ENCODE measurements at places on chromosomes 6 and 20.

- no peak for DNase-seq
Measured at GRCh38 chr6:87027021-87027420, 67.9 kb downstream of the CGA start.

GRCh38 chr6:26195924-26196845 is 109.0 kb downstream of the HFE start:
- no peak for DNase-seq

GRCh38 chr20:49965781-49966305 is 16.9 kb upstream of the SNAI1 start:
- no peak for DNase-seq

DNA sequence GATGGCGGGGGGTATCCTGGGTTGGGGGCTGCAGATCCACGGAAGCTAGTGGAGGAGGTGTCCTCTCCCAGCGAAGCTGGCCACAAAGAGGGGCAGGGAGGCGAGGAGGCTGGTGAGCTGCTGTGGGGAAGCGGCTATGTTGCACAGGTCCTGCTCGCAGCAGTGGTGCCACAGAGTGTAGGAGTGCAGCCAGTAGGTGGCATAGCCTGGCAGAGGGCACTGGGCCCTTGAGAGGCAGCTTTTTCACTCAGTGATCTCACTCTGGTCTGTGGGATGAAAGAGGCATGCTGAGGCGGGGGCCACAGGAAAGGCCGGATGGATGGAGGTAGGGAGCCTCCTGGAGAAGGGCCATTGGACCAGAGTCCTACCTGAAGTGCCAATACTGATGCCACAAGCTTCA is 2.9 kb upstream of the LY6G6D start:
- no peak for DNase-seq

DNA sequence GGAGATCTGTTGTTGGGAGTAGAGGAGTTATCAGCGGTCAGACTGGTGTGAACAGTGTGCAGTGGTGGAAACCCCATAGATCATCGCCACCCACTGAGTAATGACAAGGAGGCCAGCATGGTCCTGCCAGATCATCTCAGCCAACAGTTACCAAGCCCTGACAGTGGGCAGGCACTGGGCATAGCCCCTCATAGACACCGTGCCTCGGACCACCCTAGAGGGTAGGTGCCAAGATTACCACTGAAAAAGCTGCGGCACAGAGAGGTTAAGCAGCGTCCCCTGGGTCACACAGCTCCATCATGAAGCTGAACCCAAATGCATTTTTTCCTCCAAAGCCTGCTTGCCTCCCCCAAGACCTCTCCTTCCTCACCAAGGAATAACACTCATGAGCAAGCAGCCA is 21.5 kb upstream of the BMP7 start:
- DNase-seq = no peak

GRCh38 chr20:48149902-48150301 is 364.6 kb upstream of the SULF2 start:
- DNase-seq = no peak

- no peak for DNase-seq
Measured at GRCh38 chr6:8468552-8469356, 33.4 kb upstream of the SLC35B3 start.

DNA sequence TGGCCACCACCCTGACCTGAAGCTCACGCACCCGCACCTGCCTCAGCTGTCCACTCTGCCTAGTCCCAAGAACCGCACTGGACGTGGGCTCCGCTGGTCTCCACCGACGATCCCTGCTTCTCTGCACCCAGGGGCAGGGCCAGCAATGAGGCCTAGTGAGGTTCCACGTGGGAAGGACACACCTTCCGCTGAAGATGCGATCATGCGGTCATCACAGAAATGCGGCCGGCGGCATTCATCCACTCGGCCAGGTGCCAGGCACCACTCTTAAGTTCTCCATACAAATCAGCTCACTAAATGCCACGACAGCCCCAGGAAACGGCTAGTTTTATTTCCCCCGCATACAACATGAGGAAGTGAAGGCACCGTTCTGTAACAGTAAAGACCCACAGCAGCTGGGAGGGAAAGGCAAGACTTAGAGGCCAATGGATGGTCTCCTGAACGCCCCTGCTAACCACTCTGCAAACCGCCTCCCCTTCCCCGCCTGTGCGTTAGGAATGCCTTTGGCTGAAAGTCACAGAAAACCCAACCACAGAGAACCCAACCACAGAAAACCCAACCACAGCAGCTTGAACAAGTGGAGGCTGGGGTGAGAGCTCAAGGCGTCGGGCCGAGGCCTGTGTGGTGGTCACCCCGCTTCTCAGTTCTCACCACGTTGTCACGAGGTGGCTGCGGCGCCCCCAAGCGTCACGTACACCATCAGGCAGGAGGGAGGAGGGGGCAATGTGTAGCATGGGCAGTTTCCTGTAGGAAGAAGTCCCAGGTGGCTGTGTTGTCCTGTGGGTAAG is 204.4 kb downstream of the TAF4 start:
- DNase-seq = no peak

GRCh38 chr6:139597771-139598755 is 223.6 kb upstream of the CITED2 start:
- DNase-seq = no peak

- no peak for DNase-seq
Measured at GRCh38 chr6:83061190-83061589, 4.5 kb downstream of the UBE3D start.

- no peak for DNase-seq
Measured at GRCh38 chr6:105594821-105595220, 191.9 kb upstream of the PREP start.

GRCh38 chr6:125088963-125089362 is 64.6 kb upstream of the TPD52L1 start:
- no peak for DNase-seq

- no peak for DNase-seq
Measured at GRCh38 chr20:50545126-50545525, 34.9 kb downstream of the PTPN1 start.

GRCh38 chr6:163776906-163777686 is 362.6 kb downstream of the QKI start:
- DNase-seq = no peak

GRCh38 chr6:147986846-147987245 is 355.8 kb upstream of the SASH1 start:
- no peak for DNase-seq

DNA sequence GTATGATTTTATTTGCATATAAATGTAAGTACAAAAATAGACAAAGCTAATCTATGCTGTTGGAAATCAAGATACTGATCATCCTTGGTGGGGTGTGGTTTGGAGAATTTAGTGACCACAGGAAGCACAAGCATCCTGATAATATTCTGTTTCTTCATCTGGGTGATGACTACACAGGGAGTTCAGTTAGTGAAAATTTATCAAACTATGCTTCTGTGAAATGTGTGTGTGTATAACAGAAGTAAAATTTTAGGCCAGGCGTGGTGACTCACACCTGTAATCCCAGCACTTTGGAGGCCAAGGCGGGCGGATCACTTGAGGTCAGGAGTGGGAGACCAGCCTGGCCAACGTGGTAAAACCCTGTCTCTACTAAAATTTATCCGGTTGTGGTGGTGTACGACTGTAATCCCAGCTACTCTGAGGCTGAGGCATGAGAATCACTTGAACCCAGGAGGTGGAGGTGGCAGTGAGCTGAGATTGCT is 20.6 kb downstream of the ENPP3 start:
- no peak for DNase-seq

DNA sequence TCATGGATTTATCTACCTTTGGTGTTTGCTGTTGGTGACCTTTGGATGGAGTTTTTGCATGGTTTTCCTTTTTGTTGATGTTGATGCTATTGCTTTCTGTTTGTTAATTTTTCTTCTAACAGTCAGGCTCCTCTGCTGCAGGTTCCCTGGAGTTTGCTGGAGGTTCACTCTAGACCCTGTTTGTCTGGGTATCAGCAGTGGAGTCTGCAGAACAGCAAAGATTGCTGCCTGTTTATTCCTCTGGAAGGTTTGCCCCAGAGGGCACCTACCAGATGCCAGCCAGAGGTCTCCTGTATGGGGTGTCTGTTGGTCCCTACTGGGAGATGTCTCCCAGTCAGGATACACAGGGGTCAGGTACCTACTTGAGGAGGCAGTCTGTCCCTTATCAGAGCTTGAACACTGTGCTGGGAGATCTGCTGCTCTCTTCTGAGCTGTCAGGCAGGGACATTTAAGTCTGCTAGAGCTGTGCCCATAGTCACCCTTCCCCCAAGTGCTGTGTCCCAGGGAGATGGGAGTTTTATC is 9.2 kb upstream of the ZNF337 start:
- no peak for DNase-seq

- no peak for DNase-seq
Measured at GRCh38 chr20:4546786-4547185, 174.9 kb upstream of the PRND start.

GRCh38 chr6:35318196-35319171 is 20.9 kb downstream of the DEF6 start:
- DNase-seq = no peak

- DNase-seq = no peak
Measured at GRCh38 chr20:58570204-58570859, 55.1 kb upstream of the APCDD1L start.

DNA sequence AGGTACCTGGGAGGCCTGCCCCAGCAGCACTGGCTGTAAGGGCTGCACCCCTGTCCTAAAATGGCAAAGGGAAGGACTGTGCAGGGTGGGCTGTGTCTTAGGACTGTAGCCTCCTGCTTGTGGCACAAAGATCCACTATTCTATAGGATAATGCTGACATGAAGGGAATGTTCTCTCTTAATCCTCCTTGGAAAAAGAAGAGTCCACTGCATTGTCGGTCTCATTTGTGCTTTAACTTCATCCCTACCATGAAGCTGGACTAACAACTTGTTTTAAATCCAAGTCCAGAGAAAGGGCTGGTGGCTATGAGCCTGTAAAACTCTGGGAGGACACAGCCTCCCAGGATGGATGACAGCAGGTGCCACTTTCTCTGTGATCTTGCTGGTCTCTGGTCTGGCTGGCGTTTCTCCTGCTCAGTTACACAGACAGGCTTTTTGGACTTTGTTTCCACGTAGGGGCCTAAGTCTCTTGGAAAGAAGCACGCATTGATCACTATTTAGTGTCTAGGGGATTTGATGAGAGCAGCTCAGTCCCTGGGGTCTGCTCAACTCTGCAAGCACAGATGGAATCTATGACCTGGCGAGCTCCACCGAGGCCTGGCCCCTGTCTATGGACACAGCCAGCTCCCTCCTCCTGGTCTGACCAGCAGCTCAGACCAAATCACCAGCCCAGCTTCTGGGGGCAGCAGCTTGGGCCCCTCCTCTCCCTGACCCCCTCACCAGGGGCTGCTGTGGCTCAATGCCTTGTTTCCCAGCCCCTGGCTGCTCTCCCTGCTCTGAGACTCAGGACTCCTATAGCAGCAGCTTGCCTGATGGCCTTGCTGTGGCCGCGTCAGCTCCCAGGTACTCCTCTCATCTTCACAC is 4.8 kb downstream of the CST3 start:
- DNase-seq = no peak

- no peak for DNase-seq
Measured at GRCh38 chr6:33323623-33323948, 6.0 kb upstream of the ZBTB22 start.

GRCh38 chr6:37570482-37571133 is 70.9 kb upstream of the CCDC167 start:
- no peak for DNase-seq

DNA sequence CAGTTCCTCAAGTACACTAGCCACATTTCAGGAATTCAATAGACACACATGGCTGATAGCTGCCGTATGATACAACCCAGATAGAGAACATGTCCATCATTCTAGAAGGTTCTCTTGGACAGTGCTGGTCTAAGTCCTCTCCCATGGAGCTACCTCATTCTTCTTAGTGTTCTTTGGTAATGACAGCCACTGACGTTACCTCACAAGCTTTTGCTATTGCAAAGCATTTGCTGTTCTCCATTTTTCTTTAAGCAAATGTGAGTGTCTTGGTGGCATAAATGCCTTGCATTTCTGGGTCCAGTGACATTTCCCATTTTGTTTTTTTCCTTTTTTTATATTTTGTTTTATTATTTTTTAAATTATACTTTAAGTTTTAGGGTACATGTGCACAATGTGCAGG is 8.3 kb upstream of the CEBPB start:
- DNase-seq = no peak

DNA sequence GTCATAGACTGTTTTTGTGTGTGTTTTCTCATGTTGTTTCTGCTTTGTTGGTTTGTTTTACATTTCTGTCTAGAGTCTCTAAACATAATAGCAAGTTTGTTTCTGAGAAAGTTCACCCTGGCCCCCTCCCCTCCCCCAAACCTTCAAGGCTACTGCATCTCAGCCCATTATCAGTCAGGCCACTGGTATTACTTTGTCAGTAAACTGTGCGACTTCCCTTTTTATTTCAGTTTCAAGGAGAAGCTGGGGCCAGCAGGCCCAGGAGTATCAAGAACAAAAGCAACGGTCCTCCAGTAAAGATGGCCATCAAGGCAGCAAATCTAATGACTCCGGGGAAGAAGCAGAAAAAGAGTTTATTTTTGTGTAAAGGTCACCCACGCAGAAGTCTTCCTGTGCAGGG is 32.8 kb upstream of the SCGN start:
- DNase-seq = no peak

- no peak for DNase-seq
Measured at GRCh38 chr20:5715071-5715841, 34.9 kb upstream of the SHLD1 start.

DNA sequence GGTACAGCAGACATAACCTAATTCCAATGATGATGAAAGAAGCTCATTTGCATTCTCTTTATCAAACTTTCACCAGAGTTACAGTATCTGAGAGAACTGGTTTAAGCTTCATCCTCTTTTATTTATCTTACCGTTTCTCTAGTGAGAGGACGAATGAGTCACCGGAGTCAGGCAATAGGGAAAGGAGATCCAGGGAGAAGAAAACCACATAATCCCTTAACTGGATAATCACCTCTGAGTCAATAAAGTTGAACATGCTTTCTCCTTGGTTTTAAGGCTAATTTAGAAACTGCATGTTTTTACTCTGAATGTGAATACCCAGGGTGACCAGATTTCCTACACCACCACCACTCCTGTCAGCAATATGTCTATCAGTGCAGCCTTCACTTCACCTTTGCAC is 313.7 kb upstream of the TBX18 start:
- no peak for DNase-seq

DNA sequence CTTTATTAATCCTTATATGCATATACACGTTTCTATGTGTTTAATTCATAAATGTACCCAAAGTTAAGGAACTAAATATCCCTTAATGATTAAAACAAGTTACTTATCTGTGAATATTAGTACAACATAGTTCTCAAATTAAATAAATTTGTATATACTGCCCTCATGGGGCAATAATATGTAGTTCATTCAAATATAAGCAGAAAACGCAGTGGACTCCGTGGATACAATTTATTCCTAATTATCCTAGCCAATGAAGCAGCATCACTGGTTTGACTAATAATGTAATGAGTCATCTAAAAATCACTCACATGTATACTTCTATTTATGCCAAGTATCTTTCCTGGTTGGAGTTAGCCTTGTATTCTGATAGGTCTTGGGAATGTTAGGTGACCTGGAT is 111.6 kb downstream of the TBC1D32 start:
- DNase-seq = no peak

GRCh38 chr20:7693761-7694160 is 246.5 kb downstream of the HAO1 start:
- no peak for DNase-seq

DNA sequence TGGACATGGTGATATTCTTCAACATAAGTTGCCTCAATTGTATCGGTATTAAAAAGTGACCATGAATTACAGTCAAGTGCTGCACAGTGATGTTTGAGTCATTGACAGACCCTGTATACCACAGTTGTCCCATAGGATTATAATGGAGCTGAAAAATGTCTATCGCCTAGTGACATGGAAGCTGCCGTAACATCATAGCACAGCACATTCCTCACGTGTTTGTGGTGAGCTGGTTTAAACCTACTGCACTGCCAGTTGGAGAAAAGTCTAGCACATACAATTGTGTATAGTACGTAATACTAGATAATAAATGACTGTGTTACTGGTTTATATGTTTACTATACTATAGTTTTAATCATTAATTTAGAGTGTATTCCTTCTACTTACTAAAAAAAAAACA is 150.2 kb downstream of the CDH26 start:
- DNase-seq = no peak

Data from stimulated activated CD8-positive, alpha-beta memory T cell treated with anti-CD3 and anti-CD28 coated beads, Interleukin-4, amount 100 ng/mL, for 1 hour (primary cell).